ENCODE measurements at places on chromosomes 11 and 22.
A peak's percentile ranks its signal among the peaks of the same experiment; 100 is the strongest.

DNA sequence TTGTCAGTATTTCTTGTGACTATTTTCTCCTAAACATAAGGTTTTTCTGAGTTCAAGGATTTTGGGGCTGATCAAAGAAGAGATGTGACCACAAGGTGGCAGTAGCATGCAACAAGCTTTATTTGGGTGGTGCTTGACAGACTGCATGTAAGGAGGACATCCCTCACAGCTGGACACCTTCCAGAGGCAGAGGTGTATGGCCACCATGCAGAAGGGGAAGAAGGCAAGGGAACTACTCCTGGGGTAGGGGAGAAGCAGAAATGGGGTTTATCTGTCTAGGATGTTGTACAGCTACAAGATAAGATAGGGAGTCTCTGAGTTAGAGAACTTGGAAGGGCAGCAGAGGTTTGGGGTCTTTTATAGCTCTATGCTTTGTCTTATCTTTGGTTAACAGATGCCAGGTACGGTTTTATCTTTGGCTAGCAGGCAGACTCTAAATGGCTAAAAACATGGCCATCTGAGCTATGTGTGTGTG lies 5.1 kb upstream of the BIRC2 start:
- DNase-seq, result peak; percentile 78

- no peak for DNase-seq
These were observed 39.2 kb upstream of the SLC36A4 start for GRCh38 chr11:93236741-93237675.

DNA sequence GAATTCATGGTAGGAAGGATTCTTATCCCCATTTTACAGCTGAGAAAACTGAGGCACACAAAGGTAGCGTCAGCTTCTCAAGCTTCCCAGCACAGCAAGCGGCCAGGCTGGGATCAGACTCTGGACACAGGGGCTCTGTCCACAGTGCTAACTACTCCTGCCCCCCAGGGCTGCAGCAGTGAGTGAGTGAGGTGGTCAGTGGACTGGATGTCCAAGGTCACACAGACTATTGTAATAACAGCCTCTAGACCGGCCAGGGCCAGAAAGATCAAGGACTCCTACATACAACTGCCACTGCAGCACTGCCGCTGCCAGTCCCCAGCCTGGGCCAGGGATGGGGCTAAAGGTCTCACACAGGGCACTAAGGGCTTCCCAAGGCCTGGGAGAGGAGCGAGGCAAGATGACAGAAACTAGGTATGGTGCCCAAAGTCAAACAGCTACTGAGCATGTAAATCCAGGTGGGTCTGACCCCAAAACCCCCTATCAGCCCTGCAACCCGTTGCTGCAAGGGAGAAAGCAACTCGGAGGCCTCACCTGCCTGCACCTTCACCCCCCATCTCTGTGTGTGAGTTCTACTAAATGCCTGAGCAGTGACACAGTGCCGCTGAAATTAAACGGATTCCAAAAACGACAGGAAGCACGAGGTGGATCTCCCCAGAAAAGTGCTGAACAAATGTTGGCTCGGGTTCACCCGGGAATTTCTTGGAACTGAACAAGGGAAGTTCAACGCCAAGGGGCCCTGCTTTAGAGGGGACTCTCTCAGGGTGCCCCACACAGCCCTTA lies 161.8 kb upstream of the GRK3 start:
- no peak for DNase-seq

DNA sequence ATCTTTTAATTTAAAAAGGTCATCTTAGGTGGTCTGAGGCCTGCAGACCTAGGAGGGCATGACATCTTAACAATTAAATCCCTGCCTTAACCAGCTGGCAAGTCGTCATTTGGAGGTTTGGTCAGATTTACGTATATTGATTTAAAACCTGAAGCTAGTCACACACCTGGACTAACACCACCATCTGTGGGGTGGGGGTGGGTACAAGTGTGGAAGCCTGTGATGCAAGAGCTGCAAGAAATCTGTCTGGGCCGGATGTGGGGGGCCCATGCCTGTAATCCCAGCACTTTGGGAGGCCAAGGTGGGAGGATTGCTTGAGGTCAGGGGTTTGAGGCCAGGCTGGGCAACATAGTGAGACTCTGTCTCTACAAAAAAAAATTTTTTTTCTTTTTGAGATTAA lies 11.6 kb downstream of the CCDC87 start:
- DNase-seq, result no peak

- no peak for DNase-seq
These were observed 69.7 kb upstream of the GRK3 start for GRCh38 chr22:25494774-25495173.

GRCh38 chr11:9461760-9462134 lies 935 bp downstream of the ZNF143 start:
- DNase-seq, result no peak

DNA sequence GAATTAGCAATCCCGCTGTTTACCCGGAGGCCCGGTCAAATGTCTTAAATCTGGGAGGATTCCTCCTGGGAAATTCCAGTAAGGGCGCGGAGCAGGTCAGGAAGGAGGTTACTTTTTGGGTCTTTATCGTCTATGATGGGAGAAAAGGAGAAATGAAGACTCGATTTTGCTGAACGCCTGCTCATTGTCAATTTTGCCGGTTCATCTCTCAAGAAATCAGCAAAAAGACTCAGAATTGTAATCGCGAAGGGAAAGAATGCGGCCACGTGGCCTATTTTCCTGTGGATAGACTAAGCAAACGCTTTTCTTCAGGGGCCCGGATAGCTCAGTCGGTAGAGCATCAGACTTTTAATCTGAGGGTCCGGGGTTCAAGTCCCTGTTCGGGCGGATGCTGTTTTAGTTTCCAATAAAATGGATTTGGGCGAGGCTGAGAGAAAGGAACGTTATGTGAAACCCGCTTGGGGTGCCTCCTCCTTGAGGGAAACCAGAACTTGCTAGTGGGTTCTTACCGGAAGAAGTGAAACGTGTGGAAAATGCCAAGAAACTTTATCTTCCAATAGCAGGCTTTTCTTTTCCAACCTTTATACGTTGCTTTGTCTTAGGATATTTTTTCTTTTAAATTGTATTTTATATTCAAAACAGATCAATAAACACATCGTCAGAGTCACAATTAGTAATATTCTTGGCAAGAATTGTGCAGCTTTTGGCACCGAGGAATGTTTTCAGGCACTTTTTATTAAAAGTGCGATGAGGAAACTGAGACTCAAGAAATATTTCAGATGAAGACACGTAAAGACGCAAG lies 45.0 kb downstream of the OR4D9 start:
- peak; percentile 77 for DNase-seq

Data from stimulated activated CD4-positive, alpha-beta T cell treated with anti-CD3 and anti-CD28 coated beads, Interleukin-2, amount 100 ng/mL, for 48 hours (primary cell).